Activated naive CD8-positive, alpha-beta T cell treated with anti-CD3 and anti-CD28 coated beads, Interleukin-2, amount 10 ng/mL, durations not matched to agents 7 days and 5 days (primary cell): ENCODE measurements at places on chromosomes 6 and 20.

DNA sequence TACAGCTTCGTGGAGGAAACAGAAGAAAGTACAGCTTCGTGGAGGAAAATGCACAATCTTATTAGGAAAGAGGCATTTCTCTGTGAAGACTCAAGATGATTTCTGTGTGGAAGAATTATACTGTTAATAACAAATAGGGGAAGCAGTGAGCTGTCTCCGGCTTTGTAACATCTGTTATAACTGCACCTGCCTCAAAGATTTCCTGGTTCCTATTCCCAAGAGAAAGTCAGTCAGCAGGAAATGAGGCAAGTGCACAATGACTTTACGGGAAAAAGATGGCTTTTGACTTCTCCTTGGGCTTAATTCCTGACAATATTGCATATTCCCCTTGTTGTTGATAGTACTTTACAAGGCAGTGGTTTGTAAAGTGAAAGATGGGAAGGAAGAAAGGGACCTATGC, 538.5 kb downstream of the BMP2 start:
- no peak for DNase-seq
- no peak overlapping the region for H3K4me3 ChIP-seq

GRCh38 chr6:163776196-163776905, 361.8 kb downstream of the QKI start:
- no peaks in the 10 kb centered on the region for H3K36me3 ChIP-seq
- H3K27ac ChIP-seq: no peak overlapping the region
- no peaks in the 10 kb centered on the region for H3K4me1 ChIP-seq
- DNase-seq: no peak
- no peak overlapping the region for H3K4me3 ChIP-seq

DNA sequence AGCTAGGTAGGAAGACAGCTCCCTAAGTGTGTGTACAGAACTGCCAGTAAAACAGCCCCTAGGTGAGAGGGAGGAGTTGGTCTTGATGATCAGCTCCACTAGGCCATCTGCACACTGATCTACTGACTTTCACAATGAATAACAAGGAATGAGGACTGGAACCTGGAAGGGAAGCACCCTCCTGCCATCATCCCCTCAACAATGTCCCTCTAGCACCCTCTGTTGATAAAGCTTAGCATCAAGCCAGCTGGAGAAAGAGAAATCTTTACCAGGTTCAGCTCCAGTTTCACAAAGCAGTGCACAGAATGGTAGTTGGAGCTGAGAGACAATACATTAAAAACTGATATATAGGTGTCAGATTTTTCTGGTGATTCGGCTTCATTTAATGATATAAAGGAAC, 57.2 kb upstream of the IRAK1BP1 start:
- H3K4me3 ChIP-seq: no peak overlapping the region
- H3K27me3 ChIP-seq: no peaks in the 10 kb centered on the region
- no peak overlapping the region for H3K27ac ChIP-seq
- no peaks in the 10 kb centered on the region for H3K4me1 ChIP-seq
- DNase-seq: no peak

- H3K4me1 ChIP-seq: no peaks in the 10 kb centered on the region
- DNase-seq: no peak
- no peak overlapping the region for H3K27ac ChIP-seq
- no peaks in the 10 kb centered on the region for H3K36me3 ChIP-seq
- H3K27me3 ChIP-seq: peaks cover 7% of the 10 kb centered on the region
- H3K4me3 ChIP-seq: no peak overlapping the region
These were observed 37.9 kb downstream of the MAFB start for GRCh38 chr20:40651151-40651550.

GRCh38 chr6:78580923-78581322, 286.4 kb upstream of the IRAK1BP1 start:
- DNase-seq: no peak
- no peaks in the 10 kb centered on the region for H3K36me3 ChIP-seq
- no peaks in the 10 kb centered on the region for H3K4me1 ChIP-seq
- no peak overlapping the region for H3K27ac ChIP-seq

GRCh38 chr6:71258078-71258866, 30.3 kb upstream of the OGFRL1 start:
- no peak overlapping the region for H3K4me3 ChIP-seq
- no peaks in the 10 kb centered on the region for H3K36me3 ChIP-seq
- no peak overlapping the region for H3K27ac ChIP-seq
- no peaks in the 10 kb centered on the region for H3K4me1 ChIP-seq

- H3K27me3 ChIP-seq: no peaks in the 10 kb centered on the region
- peak overlapping the region; percentile 58 for H3K27ac ChIP-seq
- no peak for DNase-seq
- H3K4me1 ChIP-seq: peaks cover 13% of the 10 kb centered on the region
- H3K4me3 ChIP-seq: peak overlapping the region; percentile 44
- H3K36me3 ChIP-seq: peaks cover 8% of the 10 kb centered on the region
These were observed 4.8 kb downstream of the HELZ2 start for GRCh38 chr20:63568986-63569949.

- H3K4me3 ChIP-seq: peak overlapping the region; percentile 78
- peaks cover 23% of the 10 kb centered on the region for H3K36me3 ChIP-seq
- no peaks in the 10 kb centered on the region for H3K27me3 ChIP-seq
- DNase-seq: no peak
- peaks cover 57% of the 10 kb centered on the region for H3K4me1 ChIP-seq
These were observed 169.8 kb downstream of the BACH2 start for GRCh38 chr6:90126839-90127238.

DNA sequence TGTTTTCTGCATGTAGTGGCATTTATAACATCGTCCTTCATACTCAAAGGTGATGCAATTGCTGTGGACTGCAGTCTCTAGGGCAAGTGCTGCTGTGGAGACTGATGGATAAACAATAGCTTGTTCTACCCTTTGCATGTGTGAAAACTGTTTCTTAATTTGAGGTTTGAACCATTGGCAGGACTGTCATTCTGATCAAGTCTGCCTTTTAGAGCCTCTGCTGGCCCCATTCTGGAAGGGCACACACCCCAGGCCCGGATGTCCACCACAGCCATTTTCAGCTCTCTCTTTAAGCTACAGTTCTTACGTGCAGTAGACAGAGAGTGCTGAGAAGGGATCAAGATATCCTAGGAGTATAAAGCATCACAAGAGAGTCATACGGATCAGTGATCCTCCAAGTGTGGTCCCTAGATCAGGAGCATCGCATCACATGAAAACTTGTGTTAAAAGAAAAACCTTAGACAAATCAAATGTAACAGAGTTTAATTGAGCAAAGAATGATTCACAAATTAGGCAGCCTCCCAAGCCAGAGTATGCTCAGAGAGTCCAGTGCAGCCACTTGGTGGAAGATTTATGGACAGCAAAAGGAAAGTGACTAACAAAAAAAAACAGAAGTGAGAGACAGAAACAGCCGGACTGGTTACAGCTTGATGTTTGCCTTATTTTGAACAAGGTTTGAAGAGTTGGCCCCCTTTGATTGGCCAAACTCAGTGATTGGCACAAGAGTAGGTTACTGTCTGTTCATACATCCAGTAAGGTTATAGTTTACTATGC, 52.0 kb downstream of the FRK start:
- H3K27me3 ChIP-seq: peaks cover 5% of the 10 kb centered on the region
- no peak overlapping the region for H3K4me3 ChIP-seq
- no peaks in the 10 kb centered on the region for H3K4me1 ChIP-seq
- no peak overlapping the region for H3K27ac ChIP-seq
- DNase-seq: no peak

DNA sequence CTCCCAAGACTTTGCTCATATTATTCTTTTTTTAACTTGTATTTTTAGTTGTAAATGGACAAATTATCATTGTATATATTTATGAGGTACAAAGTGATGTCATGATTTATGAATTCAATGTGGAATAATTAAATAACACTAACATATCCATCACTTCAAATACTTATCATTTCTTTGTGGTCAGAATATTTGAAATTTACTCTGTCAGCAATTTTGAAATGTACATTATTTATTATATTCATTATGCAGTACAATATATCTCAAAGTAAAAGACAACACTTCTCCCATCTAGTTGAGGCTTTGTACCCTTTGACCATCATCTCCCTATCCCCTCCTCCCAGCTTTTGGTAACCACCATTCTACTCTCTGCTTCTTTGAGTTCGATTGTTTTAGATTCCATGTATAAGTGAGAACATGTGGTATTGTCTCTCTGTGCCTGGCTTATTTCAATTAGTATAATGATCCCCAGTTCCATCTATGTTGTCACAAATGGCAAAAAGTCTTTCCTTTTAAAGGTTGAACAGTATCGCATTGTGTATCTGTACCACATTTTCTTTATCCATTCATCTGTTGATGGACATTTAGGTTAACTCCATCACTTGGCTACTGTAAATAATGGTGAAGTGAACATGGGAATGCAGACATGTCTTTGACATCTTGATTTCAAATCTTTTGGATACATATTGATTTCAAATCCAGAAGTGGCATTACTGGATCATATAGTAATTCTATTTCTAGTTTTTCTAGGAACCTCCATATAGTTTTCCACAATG, 197.2 kb downstream of the KIF6 start:
- H3K36me3 ChIP-seq: no peaks in the 10 kb centered on the region
- no peak overlapping the region for H3K27ac ChIP-seq
- peaks cover 4% of the 10 kb centered on the region for H3K4me1 ChIP-seq
- H3K4me3 ChIP-seq: no peak overlapping the region

DNA sequence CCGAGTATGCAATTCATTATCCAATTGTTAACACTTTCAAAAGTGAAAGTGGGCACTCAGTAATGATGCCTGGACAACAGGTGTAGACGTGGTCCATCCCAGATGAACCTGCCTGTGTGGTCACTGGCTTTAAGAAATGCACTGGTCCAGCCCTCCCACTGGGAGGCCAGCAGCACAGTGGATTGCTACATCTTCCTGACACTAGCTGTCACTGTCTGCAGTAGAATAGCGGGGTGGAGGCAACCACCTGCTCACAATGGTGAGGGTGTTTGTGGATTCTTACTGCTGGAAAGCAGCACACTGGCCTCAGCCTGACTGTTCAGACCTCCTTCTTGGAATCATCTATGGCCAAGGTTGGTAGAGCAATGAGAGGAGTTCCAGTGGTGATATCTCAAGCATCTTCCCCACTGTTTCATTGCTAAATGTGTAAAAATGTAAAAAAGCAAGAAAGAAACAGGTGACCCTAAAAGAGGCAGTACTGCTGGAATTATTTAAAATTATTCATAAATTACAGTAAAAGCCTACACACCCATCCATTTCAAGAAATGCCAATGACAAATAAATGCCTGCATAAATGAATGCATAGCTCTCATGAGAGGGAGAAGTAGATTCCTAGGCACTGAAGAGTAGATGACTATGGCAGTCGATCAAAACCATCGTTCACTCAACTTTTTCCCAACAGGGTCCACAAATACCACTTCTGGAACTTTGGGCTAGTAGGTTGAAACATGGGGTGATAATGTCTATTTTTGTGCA, 228.0 kb upstream of the PLN start:
- no peaks in the 10 kb centered on the region for H3K36me3 ChIP-seq
- H3K4me1 ChIP-seq: no peaks in the 10 kb centered on the region
- no peak for DNase-seq
- H3K27me3 ChIP-seq: peaks cover 2% of the 10 kb centered on the region
- no peak overlapping the region for H3K4me3 ChIP-seq

- H3K4me1 ChIP-seq: peaks cover 5% of the 10 kb centered on the region
- H3K27me3 ChIP-seq: no peaks in the 10 kb centered on the region
- no peak for DNase-seq
- H3K4me3 ChIP-seq: no peak overlapping the region
These were observed 36.5 kb downstream of the KCTD20 start for GRCh38 chr6:36479256-36479655.

- H3K27me3 ChIP-seq: no peaks in the 10 kb centered on the region
- H3K27ac ChIP-seq: no peak overlapping the region
- H3K4me1 ChIP-seq: no peaks in the 10 kb centered on the region
- DNase-seq: no peak
These were observed 263.8 kb downstream of the BTBD9 start for GRCh38 chr6:38375937-38376336.

- no peak for DNase-seq
- no peak overlapping the region for H3K27ac ChIP-seq
- no peaks in the 10 kb centered on the region for H3K27me3 ChIP-seq
These were observed 92.3 kb upstream of the FUT9 start for GRCh38 chr6:95923518-95923917.

DNA sequence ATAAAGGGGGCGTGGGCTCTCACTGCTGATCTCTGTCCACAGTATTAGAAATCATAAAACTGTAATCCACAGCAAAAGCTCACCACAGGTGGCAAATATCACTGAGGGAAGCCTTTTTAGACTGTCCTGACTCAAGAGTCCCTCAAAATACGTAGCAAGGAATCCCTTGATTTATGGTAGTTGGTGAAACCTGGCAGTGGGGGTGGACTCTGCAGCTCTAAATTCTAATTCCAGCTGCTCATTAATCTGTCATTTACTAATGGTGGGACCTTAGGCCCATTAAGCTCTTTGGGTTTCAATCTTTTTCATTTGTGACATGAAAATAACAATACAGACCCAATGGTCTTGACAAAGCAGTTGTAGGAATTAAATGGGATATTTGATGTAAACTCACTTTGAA, 32.3 kb downstream of the GMDS start:
- peaks cover 2% of the 10 kb centered on the region for H3K4me1 ChIP-seq
- no peak for DNase-seq

DNA sequence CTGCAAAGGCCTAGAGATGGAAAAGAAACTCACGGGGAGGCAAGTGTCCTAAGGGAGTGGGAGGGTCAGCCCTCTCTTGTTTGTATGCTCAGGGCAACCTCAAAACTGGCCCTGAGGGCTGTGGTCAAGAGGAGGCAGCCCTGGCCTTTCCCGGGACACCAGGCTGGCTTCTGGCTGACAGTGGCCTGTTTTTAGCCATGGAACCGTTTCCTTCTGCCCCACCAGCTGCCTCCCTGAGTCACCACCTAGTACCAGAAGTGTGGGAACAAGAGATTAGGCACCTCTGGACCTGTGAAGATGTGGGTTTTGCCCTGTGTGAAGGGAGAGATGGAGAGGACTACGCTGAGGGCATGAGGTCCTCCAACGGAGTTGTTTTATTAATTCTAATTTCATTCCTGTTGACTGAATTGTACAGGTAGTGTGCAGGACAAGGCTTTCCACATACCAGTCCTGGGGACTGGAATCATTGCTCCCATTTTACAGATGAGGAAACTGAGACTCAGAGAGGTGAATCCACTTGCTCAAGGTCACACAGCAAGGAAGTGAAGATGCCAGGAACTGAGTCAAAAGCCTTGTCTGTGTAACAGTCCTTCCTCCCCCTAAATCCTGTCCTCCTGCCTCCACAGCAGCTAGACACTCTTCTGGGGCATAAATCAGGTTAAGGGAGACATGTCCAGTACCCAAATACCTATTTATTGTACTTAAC, 5.5 kb downstream of the FOXS1 start:
- no peak for DNase-seq
- peaks cover 17% of the 10 kb centered on the region for H3K4me1 ChIP-seq
- no peaks in the 10 kb centered on the region for H3K36me3 ChIP-seq
